Right cardiac atrium (tissue), 5 donors: ENCODE measurements at places on chromosomes 6 and 20. TPM values are rescaled to one million over a fixed set of nuclear protein-coding genes. Genes with fewer than 3 reads are reported as not detected.

ERVFRD-1 gene
- total RNA-seq: 0.09 TPM

ADGRB3 gene
- 2.6 TPM for total RNA-seq

BNIP5 gene
- total RNA-seq: 0.06 TPM

CST11 gene
- not detected for total RNA-seq

LRRN4 gene
- total RNA-seq: 0.11 TPM

GTSF1L gene
- not detected for total RNA-seq

BACH2 gene
- 1.5 TPM for total RNA-seq

RRAGD gene
- total RNA-seq: 143 TPM

ULBP2 gene
- 0.31 TPM for total RNA-seq

GMDS gene
- total RNA-seq: 12.8 TPM

SLC22A7 gene
- not detected for total RNA-seq

TMEM74B gene
- 4.7 TPM for total RNA-seq

SLC22A16 gene
- not detected for total RNA-seq

RCAN2 gene
- 127 TPM for total RNA-seq

TRIM15 gene
- not detected for total RNA-seq

YIPF3 gene
- 70.3 TPM for total RNA-seq

GRM4 gene
- not detected for total RNA-seq

LAMA4 gene
- 45.8 TPM for total RNA-seq

ULBP1 gene
- total RNA-seq: 0.22 TPM

GRCh38 chr20:38034108-38034649 lies 633 bp downstream of the RPRD1B start:
- DNase-seq: no peak

DNA sequence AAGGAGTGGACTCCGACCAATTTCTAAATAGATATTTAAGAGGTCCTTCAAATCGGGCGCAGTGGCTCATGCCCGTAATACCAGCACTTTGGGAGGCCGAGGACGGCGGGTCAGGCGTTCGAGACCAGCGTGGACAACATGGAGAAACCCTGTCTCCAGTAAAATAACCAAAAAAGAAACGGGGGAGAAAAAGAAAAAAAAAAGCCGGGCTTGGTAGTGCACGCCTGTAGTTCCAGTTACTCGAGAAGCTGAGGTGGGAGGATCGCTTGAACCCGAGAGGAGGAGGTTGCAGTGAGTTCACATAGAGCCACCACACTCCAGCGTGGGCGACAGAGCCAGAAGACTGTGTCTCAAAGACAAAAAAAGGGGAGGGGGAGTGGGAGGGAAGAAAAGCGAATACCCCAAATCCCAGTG lies 53.3 kb upstream of the HFE start:
- DNase-seq: no peak

GRCh38 chr6:113978084-113978675 lies 7.2 kb upstream of the HDAC2 start:
- no peak for DNase-seq

DNA sequence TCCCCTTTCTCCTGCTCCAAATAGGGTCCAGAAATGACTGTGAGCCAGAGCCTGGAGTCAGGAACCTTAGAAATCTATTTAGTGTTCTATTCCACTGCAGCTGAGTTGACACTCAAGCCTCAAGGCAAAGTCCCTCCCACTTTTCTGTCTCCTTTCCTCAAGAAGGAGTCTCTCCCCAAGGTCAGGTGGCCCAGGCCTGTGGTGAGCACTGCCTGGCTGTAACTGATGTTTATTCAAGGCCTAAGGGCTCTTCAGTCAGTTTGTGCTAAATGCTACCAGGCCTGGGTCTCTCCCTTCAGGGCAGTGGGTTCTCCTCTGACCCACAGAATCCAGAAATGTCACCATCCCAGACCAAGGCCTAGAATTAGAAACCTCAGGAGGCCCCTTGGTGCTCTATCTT lies 1042.9 kb upstream of the EPHA7 start:
- DNase-seq: no peak

GRCh38 chr6:68633972-68634725 lies 933 bp upstream of the ADGRB3 start:
- no peak for DNase-seq

DNA sequence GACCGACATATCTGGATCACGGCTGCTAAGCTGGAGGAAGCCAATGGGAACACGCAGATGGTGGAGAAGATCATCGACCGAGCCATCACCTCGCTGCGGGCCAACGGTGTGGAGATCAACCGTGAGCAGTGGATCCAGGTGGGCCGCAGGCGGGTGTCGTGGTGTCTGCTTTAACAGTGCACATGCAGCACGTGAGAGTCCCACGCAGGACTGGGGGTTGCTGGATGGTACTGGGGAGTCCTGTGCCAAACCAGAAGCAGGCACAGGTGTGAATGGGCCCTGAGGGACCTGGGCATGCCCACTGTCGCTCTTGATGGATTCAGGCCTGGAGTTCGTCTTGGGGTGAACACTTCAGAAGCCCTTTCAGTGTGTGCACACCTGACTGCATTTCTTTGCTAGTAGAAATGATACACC lies 24.6 kb upstream of the C20orf204 start:
- no peak for DNase-seq

DNA sequence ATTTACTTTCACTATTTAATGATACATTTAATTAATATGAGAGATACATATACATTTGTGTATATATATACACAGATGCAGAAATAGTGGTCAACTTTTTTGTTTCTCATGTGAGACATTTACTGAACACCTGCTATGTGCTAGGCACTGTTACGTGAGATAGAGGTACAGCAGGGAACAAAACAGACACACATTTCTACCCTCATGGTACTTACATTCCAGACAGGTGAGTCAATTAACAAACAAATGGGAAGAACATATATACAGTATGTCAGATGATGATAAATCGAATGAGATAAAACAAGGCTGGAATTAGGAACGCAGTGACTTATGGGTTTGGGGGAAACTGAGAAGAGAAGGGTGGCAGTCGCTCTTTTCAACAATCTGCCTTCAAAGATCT lies 5.1 kb downstream of the TFB1M start:
- no peak for DNase-seq

DNA sequence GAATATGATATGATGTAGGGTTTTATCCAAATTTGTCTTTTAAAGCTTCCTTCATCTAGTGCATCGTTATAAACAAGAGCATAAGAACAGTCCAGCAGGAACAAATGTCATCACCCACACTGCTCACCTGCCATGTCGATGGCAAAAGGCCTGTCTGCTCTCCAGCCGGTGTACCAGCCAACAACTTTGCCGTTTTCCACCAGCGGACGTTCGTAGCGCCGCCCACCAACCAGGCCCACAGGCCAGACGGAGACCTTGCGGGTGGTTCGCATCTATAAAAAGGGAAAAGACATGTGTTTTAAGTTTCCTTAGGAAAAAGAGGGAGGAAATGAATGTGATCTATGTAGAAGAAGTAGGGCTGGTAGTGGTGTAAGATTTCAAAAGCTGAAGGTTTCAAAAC lies 62.9 kb downstream of the B3GAT2 start:
- no peak for DNase-seq

- no peak for DNase-seq
Measured at GRCh38 chr6:7391151-7391550, 1.5 kb downstream of the RIOK1 start.

DNA sequence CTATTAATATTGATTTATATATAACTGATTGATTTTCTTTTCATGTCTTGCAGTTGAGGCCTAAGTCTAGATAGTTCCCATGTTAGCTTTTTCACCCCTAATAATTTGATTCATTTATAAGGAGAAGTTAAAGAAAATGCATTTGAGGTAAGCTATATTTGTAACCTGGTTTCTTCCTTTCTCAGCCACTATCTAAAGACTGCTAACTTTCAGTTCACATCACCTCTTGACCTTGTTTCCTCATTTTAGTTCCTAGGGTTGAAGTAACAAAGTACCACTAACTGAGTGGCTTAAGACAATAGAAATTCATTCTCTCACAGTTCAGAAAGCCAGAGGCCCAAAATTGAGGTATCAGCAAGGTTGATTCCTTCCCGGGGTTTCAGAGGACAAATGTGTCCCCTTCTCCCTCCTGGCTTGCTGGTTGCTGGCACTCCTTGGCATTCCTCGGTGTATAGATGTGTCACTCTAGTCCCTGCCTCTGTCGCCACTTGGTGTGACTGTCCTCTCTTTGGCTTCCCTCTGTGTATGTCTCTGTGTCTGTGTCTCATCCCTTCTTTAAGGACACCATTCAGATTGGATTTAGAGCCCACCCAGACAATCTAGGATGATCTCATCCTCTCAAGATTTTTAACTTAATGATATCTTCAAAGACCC lies 55.9 kb upstream of the C20orf144 start:
- no peak for DNase-seq

GRCh38 chr6:12354499-12354898 lies 64.3 kb downstream of the EDN1 start:
- no peak for DNase-seq

- no peak for DNase-seq
Measured at GRCh38 chr20:39855056-39855455, 834.0 kb downstream of the MAFB start.

DNA sequence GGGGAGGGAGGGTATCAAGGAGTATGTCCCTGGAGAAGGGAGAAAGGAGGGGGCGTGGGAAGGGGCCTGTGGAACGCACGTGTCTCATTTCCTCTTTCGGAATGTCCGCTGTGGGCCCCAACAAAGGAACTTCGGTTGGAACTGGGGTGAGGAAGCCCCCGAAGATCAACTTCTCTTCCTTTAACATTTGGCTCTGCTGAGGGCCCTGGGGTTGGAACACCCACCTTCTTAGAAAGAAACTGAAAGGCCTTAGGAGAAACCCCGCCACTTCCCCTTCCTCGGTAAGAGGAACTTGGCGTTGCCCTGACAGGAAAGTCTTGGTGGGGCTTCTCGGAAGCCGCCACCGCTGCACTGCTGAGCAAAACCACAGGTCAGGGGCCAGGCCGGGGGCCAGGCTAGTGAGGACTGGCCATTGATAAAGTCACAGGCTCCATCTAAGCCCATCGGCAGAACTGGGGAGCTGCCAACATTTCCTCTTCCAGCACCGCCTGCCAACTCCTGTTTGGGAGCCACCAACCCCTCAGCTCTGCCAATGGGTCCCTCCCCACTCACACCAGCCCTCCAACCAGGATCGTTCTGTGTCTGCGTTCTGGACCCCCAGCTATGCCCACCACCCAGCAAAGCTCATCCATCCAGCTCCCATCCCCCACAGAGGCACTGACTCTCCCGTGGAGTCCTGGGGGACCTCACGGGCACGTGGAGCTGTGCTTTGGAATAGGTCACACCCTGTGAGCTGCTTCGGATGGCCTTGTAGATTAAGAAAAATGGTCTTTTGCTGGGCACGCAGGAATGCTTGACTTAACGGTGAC lies 44.8 kb downstream of the FGD2 start:
- DNase-seq: peak; percentile 90

- peak; percentile 89 for DNase-seq
Measured at GRCh38 chr6:166097914-166098522, 69.6 kb downstream of the TBXT start.

- no peak for DNase-seq
Measured at GRCh38 chr6:56156643-56157042, 90.7 kb downstream of the COL21A1 start.

DNA sequence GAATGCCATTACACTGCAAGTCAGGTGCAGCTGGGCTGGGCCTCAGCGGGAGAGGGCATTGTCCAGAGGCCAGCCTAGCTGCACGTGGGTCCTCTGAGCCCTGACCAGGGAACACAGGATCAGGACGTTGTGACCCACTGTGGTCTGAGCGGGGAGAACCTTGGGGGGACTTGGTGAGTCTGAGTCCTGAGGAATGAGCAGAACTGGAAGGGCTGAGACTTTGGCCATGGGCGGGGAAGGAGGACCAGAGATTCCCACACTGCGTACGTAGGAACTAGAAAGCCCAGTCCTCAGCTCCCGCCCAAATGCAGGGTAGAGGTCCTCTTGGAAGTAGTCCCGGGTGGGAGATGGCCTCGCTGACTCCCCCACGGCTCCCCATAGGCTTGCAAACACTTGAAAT lies 42.5 kb downstream of the GABRR2 start:
- DNase-seq: no peak

DNA sequence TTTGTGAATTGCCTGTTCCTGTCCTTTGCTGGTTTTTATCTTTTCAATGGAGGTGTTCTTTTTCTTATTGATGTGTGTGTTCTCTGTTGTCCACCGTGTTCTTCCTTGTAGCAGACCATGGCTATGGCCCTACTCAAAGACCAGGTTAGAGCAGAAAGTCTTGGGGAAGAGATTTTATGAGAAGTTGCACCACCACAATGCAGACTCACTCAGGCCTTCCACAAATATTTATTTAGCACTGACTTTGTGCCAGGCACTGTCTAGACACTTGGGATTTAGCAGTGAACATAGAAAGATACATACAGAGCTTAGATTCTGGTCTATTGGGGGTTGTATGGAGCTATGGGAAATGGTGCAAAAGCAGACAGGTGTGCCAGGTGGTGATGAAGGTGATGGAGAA lies 98.8 kb downstream of the DTD1 start:
- DNase-seq: no peak

- no peak for DNase-seq
Measured at GRCh38 chr20:17406051-17406590, 125.1 kb downstream of the BFSP1 start.
